Substantia nigra (tissue), 51 donors: ENCODE measurements at places on chromosomes 2 and 18.

GRCh38 chr2:234880551-234881211 lies 71.1 kb upstream of the SH3BP4 start:
- DNase-seq = no peak

GRCh38 chr2:238898534-238899281 lies 50.8 kb downstream of the TWIST2 start:
- no peak for DNase-seq

DNA sequence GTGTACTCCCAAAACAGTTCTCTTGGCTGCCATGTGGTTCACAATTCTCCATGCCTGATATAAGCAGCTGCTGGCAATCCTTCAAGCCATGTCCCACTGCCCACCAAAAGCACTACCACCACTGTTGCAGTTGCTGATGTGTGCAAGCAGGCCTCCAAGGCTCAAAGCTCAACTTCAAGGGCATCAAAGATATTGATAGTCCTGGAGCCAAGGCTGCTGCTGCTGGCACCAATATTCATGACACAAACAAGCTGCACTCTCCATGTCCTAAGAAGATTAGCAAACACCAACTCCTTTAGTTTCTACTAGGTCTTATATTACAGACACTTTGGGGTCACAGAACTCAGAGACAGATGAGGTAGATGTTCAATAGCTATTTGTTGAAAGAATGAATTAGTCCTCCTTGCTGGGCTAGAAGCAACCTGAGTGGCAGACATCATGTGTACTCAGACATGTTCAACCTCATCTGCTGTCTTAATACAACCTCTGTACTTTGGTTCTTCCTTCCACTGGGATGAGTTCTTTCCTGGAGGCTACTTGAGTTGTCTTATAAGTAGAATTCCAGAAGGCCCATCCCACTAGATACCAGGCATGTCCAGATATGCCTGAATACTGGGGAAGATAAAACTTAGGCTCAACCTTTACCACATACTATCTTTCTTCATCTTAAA lies 104.5 kb upstream of the UGP2 start:
- no peak for DNase-seq

DNA sequence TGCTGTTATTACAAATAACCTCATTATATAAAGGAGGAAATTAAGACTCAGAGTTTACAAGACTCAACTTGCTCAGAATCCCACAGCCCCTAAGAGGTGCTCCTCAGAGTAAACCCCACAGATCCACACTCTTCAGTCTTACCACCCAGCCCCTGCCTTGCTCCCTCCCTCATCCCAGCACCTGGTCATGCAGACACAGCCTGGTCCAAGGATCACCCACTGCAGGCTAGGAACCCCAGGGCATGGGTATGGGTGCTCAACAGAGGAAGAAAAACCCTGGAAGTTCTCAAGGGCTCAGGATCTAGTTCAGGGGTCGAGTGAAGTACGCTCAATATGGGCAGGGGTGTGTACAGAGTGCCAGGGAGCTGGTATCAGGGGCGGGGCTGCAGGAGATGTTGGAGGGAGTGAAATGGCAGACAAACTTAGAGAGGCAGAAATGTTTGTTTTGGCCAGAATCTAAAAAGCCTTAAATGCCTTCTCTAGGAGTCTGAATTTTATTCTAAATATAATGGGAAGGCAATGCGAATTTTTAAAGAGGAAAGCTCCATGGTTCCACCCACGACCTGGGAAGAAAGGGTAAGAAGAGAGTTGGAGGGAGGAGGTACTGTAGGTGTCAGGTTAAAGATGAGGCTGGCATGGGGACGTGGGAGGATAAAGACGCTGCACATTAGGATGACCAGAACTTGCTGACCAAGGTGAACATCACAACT lies 79.1 kb upstream of the MGAT4A start:
- DNase-seq = no peak

- DNase-seq = no peak
These were observed 34.9 kb downstream of the MEX3C start for GRCh38 chr18:51162617-51163016.

DNA sequence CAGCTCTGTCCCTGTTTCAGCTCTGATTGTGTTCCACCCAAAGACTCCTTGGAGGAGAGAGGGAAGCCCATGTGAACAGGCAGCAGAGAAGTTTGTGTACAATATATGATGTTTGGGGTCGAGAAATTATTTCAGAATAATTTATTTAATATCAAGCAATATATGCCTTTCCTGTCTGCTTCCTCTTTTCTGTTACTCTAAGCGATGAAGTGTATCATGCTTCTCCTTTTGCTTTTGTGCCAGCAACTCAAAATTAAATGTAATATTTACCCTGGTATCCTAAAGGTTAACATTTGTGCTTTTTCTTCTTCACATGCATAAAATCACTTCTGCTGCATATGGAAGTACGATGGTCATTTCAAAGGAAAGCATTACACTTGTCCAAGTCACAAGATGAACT lies 2.4 kb upstream of the NTSR2 start:
- no peak for DNase-seq
